ENCODE measurements at places on chromosomes 7 and 10.
A peak's percentile ranks its signal among the peaks of the same experiment; 100 is the strongest.

GRCh38 chr7:148699024-148699781, 500 bp downstream of the CUL1 start:
- peak; percentile 76 for DNase-seq

GRCh38 chr7:77827999-77828398, 29.4 kb downstream of the PHTF2 start:
- no peak for DNase-seq

DNA sequence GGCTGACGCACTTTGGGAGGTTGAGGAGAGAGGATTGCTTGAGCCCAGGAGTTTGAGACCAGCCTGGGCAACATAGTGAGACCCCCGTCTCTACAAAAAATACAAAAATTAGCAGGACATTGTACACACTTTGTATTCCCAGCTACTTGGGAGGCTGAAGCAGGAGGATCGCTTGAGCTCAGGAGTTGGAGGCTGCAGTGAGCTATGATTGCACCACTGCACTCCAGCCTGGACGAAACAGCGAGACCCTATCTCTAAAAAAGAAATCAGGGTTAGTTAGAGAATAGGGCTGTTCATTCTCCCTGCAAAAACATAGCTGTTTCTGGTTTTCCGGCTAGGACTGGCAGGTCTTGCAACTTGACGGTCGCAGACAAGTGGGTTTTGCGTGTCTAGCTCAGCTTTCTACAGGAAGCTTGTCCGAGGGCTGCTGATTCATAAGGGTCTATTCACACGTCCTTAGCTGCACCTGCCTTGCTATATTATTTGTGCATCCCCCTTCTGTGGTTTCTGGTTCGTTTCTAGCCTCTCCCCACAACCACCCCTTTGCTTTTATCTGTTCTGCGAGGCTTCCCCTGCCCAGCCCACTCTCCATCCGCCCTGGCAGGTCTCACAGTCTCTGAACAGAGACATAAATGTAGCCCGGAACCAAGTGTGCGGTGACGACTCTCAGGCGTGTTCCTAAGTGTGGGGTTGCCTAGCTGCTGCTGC, 10.7 kb downstream of the AMZ1 start:
- no peak for DNase-seq

GRCh38 chr10:97570789-97571471, 1.6 kb upstream of the ANKRD2 start:
- DNase-seq, result peak; percentile 67

GRCh38 chr10:72794260-72794659, 99.3 kb upstream of the OIT3 start:
- DNase-seq, result no peak

Data from right forelimb (tissue), 1 donor.